ENCODE measurements at places on chromosomes 12 and 14.

- no peak for DNase-seq
Observed at GRCh38 chr12:79424109-79424721, 266.5 kb downstream of the PAWR start.

DNA sequence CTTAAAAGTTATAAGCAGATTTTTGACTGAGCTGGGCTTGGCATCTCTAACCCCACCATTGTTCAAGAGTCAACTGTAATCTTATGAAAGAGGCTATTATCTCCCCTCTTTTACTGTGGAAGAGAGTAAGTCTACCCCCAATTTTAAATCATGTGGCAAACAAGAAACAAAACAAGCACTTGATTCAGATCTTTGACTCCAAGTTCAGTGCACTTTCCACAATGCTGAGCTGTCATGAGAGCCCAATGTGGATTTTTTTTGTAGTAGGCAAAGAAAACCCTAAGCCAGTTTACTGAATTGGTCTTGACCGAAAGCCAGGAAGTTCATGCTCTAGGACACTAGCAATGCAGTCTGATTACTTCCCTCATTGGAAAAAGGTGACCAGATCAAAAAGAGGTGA, 306.2 kb downstream of the GALC start:
- DNase-seq = no peak

DNA sequence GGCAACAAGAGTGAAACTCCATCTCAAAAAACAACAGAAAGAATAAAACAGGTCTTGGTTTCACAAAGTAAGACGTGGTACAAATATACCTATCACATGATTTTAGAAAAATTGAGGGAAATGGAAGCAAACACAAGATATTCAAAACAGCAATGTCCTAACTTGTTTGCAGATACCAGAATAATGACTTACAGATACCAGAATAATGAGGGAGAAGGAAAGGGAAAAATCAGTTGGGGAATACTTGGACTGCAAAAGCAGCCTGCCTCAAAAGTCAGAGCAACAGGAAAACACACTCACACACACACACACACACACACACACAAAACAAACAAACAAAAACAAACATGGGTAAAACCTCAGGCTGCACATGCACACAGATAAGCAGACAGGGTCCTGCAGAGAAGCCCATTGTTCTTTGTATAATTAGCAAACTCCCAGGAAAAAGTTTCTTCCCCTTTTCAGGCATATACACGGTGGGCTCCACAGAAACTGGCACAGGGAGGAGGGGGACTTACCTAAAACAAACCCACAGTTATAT, 65.7 kb upstream of the CAPRIN2 start:
- DNase-seq = no peak

DNA sequence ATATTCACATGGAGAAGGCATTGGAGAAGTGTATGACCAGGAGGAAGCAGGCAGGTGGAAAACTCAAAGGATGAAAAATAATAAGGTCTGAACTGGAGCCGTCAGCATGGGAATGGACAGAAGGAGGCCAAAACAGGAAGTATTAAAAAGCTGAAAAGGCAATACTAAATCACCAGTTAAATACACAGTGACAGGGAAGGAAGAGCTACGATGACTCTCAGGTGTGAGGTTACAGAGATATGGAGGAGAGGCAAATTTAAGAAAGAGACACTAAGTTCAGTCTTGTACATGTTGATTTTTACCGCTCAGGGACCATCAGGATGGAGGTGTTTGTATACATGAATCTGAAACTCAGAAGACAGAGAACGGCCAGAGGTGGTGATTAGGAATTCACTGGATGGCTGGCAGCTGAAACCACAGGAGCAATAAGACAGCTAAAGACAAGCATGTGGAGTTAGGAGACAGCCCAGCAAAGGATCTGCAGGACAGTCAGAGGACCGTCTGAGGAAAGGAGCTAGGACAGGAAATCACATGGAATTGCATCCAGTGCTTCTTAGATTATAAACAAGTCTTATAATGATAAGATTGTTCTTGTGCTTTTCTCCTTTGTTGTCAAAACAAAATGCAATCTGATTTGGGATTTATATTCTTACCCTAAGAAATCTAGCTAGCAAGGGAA, 33.9 kb upstream of the CDKN3 start:
- DNase-seq = no peak

- no peak for DNase-seq
Observed at GRCh38 chr12:121167232-121167820, 34.6 kb downstream of the P2RX7 start.

DNA sequence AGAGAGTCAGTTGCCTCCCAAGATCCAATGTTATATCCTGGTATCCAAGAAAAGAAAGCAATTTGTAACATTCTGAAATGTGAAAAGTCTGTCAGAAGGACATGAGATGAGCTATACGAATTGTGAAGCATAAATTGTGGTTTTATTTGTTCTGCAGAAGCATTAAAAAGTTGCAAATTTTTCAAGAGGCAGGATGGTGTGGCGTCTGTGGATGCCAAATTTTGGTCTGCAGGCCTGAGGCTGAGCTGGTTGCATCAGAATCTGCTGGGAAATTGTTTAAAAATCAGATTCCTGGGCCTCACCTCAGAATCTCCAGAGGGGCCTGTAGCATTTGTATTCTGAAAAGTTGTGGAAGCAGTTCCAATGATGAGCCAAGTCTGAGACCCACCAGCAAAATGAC, 284.7 kb downstream of the NUAK1 start:
- DNase-seq = no peak

GRCh38 chr12:100229036-100229635, 28.5 kb downstream of the ACTR6 start:
- DNase-seq = no peak

GRCh38 chr12:94767956-94768355, 117.6 kb upstream of the TMCC3 start:
- DNase-seq = no peak

- DNase-seq = no peak
Observed at GRCh38 chr12:31626270-31626995, 33.1 kb upstream of the ETFBKMT start.

GRCh38 chr12:107243341-107243740, 150.0 kb upstream of the CRY1 start:
- no peak for DNase-seq

DNA sequence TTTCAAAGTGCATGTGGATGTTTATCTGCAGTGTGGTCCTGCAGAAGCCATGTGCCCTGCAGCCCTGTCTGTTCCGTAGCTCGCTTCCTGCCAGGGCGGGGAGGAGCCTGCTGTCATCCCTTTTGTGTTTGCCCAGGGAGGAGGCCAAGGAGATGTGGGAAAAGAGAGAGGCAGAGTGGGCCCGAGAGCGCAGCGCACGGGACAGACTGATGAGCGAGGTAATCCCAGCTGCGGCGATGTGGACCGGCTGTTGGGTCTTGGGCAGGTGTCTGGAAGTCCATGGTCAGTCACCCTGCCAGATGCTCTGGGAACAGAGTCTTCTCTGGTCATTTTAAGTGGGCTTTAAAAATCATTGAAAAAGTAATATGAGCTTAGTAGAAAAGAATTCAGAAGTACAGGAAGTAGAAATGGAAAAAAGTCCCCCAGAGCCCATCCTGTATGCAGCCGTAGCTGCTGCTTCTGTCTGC, 12.8 kb downstream of the TCHP start:
- no peak for DNase-seq

- no peak for DNase-seq
Observed at GRCh38 chr12:75981247-75982168, 50.1 kb downstream of the PHLDA1 start.

- peak; percentile 33 for DNase-seq
Observed at GRCh38 chr14:21894003-21894897, 220.6 kb upstream of the OR4E1 start.

GRCh38 chr12:94710933-94711332, 60.6 kb upstream of the TMCC3 start:
- DNase-seq = no peak

DNA sequence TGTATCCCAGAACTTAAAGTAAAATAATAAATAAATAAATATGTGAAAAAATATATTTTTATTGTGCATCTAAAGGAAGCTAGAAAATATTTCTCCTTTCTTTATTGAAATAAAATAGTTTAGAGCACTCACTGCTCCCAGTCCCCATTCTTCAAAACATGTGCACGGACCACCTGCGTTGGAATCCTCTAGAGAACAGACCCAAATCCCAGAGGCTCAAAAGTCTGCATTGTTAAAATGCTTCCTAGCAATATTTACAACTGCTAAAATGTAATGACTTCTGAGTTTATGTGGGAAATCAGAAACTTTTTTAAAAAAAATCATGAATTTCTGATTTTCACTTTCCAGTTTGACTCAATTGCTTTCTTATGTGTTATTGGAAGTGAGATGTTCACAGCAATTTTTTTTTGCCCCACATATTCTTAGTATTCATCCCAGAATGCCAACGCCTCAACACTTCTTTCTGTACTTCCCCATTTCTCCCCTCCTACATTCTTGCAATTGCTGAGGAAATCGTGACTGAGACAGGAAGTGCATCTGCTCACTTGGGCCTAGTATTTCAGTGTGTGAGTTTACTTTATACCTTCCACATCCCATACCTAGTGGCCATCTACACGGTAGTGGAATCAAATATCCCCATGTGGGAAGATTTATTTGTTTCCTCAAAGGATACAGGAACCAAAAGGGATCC, 116.0 kb upstream of the FLRT2 start:
- no peak for DNase-seq

DNA sequence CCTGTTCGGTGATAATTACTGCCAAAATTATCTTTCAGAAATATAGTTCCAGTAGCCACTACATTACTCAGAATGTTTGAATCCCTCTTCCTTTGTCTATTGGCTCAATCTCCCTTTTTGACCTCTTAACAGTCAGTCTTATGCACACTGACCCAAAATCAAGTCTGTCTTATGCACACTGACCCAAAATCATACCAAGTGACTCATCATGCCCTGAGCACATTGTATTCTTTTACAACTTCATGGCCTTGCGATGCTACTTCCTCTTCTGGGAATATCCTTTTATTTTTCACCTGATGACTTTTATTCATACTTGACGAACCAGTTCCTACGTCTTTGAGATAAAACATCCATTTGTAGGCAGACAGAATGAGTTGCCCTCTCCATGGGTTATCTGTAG, 182.3 kb downstream of the NPAS3 start:
- DNase-seq = no peak

DNA sequence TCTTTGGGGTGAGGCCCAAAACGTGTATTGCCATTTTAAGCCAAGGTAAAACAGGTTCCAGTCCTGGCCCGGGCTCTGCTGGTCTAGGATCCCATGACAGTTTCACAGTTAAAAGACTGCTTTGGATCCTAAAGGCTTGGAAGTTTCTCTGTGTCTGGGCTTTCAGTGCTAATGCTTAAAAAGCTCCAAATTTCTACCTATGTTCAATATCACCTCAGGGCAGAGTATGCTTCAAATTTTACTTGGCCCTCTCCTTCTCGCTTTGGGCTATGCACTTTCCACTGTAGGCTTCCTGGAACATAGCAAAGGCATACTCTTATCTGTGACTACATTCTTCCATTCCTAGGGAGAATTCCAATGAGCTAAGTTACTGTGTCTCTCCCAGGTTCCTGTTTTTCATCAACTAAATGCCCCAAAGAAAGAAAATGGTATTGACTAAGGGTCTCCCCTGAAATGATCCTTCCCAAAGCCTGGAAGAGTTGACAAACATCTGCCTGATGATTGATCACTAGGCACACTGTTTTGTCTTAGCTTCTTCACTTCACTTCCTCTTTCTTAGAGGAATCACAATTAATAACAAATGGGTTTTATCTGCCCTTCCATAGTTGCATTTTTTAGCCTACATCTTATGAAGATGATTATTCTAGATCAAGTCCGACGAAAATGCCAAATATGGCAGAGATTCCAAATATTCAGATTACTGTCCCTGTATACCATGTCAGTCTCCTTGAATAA, 79.4 kb downstream of the TMTC2 start:
- no peak for DNase-seq

GRCh38 chr14:58663494-58664111, 25.8 kb downstream of the DACT1 start:
- no peak for DNase-seq

GRCh38 chr12:108102363-108102762, 26.7 kb upstream of the WSCD2 start:
- DNase-seq = no peak

- DNase-seq = no peak
Observed at GRCh38 chr14:39868251-39868650, 436.0 kb upstream of the FBXO33 start.

DNA sequence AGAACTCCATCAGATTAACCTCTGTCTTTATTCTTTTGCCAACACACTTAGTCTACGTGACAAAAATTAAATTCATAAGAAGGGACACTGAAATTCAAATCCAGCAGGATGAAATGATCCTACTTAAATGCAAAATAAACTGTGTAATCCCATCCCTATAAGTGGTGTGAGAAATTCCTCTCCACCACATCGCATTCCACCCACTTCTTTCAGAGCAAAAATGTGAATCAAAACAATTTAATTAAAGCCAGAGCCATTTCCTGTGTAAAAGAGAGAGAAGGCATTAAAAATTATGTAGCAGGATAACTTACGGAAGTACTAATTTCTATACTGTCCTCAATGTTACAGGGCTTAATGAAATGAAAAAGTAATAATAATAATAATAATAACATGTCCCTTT, 844.3 kb downstream of the GALC start:
- no peak for DNase-seq

- no peak for DNase-seq
Observed at GRCh38 chr12:13141686-13142085, 38.2 kb upstream of the GSG1 start.

DNA sequence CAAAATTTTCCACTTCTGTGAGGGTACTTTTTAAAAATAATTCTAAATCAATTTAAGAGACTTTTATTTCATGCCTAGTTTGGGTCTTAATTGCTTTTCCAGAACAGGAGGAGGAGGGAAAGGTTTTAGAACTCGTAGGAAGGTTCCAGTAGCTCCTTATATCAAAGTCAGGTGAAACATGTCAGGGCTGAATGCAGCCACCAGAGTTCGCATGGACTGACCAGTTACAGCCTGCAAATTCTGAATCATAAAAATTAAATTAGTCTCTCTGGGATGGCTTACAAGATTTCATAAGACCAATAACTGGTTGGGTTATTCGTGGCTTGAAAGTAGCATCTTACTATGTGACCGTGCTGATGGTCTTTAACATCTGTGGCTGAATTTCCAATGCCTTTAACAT, 397 bp downstream of the BDKRB1 start:
- no peak for DNase-seq

GRCh38 chr14:103385929-103386712, 906 bp downstream of the MARK3 start:
- peak; percentile 28 for DNase-seq

DNA sequence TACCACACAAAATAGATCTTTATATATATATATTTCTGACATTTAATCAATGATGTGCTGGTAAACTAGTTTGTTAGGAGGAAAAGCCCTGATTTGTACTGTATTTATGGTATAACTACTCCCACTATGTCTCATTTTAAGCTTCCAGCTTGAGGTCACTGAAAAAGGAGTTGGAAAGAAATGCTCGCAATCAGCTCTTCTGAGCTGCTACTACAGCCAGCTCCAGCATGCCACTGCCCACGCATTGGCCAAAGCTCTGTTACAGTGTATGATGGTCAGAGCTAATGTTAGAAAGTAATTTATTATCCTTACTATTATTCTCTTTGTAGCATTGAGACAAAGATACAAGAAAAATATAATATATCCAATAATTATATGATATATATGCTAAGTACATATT, 55.0 kb upstream of the PCED1B start:
- no peak for DNase-seq

Measured in central memory CD4-positive, alpha-beta T cell (primary cell).